ENCODE measurements at places on chromosomes 2 and 18.

GRCh38 chr18:75316223-75316622, 105.6 kb downstream of the TSHZ1 start:
- no peak for ATAC-seq

GRCh38 chr2:107338059-107338458, 452.1 kb upstream of the ST6GAL2 start:
- no peak for ATAC-seq

DNA sequence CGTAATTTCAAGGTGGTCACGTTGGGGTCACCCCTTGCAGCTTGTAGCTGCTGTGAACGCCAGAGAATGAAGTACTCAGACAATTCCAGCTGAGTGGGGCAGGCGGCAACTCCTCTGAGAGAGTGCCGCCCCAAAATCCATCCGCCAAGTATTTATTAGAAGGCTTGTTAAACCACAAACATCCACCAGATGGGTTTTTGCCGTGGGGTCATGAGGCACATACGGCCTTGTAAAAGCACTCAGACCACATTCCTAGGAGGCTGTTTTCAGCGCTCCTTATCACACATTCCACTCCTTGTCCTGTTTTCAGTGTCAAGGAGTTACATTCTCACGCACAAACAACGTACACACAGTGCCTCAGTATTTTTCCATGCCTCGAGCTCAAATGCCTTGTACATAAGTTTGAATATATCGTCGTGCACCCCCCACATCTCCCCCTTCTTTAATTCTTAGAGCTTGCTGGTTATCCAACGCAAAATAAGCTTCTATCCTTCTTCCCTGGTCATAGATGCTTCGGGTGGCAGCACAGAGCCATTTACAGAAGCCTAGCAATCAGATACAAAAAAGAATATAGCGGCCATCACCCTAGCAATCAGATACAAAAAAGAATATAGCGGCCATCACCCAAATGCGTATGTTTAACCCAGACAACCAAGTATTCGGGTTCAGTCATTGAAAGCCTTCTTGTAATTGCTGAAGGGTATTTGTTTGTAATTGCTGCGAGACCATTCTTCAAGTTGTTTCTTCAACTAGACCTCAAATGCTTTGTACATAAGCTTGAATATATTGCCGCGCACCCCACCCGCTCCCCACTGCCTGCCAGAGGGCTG, 7.3 kb downstream of the ALPP start:
- ATAC-seq, result no peak

DNA sequence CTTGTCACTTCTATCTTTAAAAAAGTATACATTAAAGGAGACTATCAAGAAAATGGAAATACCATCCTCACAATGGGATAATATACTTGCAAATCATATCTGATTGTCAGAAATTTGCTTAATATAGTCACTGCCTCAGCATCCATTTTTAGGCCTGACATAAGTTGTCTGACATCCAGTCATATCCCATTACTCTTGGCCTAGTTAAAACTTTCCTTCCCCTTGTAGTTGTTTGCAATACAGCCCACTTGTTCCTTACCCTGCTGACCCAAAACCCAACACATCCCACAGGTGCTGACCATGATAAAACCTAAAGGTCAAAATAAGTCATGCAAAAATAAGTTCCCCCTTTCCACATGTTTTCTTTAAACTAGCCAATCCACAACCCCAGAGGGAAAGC, 3.6 kb upstream of the ARHGEF33 start:
- ATAC-seq, result no peak

DNA sequence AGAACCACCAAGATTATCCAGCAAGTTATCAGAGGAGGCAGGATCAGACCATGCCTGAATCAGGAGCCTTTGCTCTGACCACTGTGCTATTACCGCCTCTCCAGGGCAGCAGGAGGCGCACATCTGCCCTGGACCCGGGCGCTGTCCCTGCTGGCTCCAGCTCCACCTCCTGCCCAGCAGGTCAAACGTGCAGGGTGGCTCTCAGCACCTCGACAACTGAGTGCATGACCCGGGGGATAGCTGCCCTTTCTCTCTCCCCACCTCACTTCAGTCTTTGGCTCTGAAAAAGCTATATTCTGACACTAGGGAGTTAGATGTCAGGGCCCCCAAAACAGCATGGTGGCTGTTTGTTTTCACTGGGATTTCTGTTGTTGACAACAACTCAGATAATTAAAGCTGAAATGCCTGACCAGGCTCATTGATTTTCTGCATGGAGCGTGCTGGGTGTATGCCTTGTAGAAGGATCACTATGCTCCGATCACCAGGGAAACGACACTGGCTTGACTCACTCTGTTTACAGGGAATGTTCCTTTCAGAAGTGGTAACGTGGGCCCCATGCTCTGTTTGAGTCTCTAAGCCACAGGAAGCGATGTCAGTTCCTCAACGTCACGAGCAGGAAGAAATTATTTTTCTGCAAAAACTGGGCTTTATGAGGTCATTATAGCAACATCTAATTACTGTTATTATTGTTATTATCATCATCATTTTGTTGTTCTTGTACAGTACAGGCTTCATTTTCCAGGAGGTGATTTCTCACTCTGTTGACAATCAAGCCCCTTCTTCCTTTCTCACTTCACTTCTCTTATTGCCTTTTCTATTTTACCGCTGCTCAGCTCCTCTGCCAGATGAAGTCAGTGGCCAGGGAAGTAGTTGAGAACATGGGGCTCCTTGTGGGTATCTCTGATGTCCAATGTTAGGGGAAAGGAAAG, 125.6 kb downstream of the PLB1 start:
- ATAC-seq, result peak; percentile 89

DNA sequence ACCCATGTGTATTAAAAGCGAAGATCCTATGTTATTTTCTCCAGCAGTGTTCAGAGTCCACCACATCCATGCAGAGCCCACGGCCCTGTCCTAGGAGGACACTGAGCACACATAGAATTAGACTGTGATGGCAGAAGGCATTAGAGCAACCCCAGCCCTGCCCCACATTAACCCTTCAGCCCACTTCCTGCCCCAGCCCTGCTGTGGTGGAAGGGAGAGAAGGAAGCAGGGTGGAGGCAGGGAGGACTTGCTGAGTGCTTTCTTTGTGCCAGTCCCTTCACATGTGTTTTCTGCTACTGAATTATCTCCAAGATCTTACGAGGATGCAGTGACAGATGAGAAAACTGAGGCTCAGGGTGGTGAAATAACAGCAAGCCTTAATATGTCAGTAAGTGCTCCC, 339.0 kb downstream of the SMAD2 start:
- no peak for ATAC-seq

- ATAC-seq, result no peak
These were observed 303.5 kb upstream of the FIGN start for GRCh38 chr2:164039270-164039669.

DNA sequence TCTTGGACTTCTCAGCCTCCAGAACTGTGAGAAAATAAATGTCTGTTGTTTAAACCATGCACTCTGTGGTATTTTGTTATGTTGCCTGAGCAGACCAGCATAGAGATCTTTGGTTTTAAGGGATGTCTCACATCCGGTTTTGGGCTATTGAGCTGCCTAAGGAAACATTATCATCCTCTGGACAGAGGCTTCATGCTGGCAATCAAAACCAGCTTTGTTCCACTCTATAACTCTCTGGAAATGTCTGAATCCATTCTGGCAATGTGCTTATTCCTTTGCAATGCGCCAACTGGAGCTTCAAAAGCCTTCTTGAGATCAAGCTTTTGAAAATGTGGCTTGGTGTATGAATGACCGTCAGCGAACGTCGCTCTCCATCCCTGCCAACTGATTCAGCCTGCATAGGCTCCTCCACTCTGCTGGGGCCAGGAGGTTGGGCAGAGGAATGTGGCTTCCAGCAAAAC, 183.6 kb upstream of the MGAT5 start:
- ATAC-seq, result no peak

- ATAC-seq, result no peak
These were observed 194.3 kb downstream of the GALNT1 start for GRCh38 chr18:35775887-35776286.

GRCh38 chr2:240998706-240998994, 232 bp downstream of the SNED1 start:
- peak; percentile 6 for ATAC-seq

- no peak for ATAC-seq
These were observed 4.3 kb upstream of the GALNT1 start for GRCh38 chr18:35577045-35577848.

DNA sequence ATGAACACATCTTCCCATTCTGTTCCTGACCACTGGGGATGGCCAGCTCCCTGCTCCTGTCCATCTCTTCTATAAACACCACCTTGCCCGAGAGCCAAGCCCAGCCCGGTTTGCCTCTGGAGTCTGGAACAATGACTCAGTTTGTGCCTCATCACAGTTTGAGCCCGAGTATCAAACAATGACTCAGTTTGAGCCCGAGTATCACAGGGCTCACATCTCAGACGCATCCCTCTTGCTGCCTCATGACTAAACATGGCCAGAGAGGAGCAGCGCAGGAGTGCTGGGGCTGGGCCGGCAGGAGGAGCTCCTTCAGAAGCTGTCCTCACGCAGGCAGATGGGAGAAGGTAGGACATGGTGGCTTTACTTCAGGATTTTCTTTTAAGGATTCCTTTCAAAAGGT, 68.7 kb downstream of the PXDN start:
- peak; percentile 95 for ATAC-seq

- no peak for ATAC-seq
These were observed 20.0 kb downstream of the MPP4 start for GRCh38 chr2:201678401-201678800.

DNA sequence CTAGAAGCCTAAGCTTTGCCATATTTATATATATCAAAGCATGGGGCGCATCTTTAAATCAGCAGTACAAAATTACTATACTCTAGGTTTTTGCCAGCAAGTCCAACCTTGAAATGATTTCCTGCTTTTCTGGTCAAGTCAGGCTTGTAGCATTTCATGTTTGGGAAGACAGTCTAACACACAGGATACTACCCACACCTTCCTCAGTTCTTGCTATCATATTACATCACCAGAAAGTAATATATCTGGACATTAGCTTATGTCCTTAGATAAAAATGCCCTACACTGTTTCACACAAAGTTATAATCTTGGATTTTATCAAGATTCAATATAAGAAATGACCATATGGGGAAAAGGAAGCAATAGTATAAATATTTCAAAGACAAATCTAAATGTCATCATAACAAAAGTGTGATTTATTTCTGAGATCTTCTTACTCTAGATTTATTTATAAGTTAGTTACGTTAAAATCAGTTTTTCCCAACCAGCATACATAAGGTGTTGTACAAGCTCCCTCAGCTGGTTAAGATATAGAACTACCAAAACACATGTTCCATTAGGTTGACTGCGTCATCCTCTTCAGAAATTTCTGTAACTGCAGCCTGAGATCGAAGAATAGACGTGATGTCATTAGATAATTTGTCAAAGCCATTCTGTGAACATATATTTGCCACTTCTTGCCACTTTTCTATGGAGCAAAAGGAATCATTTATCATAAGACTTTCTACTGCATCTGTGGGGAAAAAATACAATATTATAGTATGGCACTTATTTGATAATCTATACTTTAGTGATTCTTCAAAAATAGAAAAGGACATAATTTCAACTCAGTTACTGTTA, 56.6 kb downstream of the CLHC1 start:
- ATAC-seq, result peak; percentile 73

DNA sequence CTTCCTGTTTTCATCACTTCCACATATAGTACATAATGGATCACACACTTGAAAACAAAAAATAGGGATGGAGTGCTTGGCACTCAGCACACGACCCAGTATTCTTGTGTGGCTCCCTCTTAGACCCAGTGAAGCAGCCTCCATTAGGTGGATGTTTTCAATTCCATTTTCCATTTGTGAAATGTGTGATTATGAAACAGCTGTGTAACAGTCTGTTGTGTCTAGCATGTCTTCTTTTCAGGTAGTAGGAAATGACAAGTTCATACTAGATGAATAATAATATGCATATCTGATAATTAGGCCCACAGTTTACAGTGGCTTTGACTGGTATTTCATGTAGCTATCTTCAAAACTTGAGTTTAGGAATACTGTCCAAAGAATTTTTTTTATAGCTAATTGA, 35.5 kb downstream of the EML6 start:
- no peak for ATAC-seq

- ATAC-seq, result no peak
These were observed 228.9 kb downstream of the ANKRD30B start for GRCh38 chr18:14976736-14977430.

DNA sequence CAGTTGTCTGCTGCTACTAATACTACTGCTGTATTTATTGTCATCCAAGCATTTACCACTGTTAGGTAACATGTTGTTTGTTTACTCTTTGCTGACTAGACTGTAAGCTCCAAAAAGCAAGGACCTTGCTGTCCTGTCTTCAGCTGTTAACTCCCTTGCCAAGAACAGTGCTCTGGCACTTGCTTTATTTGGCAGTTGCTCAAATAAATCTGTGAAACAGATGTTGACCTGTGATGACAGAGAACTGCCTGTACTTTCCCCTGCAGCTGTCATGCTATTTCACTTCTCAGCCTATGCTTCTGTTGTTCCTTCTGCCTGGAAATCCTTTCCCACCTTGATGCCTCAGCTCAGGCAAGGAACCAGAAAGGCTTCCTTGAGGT, 181.2 kb downstream of the ATAD2B start:
- peak; percentile 92 for ATAC-seq

- no peak for ATAC-seq
These were observed 71.4 kb downstream of the KLHL29 start for GRCh38 chr2:23456396-23456795.

DNA sequence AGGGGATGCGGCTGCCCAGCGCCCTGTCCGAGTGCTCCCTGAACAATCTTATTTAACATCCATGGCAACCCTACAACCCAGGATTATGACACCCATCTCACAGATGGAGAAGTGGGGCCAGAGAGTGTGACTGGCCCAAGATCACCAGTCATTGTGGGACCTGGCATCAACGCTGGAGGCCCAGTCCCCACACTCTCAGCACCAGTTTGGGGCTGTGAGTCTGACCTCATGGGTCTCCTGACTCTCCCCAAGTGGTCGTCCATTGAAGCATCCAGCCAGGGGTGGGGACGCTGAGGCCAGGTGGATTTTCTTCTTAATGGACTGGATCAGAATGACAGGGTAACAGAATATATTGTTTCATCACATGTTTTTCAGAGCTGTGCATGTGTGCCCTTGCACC, 24.5 kb downstream of the MAL start:
- no peak for ATAC-seq

DNA sequence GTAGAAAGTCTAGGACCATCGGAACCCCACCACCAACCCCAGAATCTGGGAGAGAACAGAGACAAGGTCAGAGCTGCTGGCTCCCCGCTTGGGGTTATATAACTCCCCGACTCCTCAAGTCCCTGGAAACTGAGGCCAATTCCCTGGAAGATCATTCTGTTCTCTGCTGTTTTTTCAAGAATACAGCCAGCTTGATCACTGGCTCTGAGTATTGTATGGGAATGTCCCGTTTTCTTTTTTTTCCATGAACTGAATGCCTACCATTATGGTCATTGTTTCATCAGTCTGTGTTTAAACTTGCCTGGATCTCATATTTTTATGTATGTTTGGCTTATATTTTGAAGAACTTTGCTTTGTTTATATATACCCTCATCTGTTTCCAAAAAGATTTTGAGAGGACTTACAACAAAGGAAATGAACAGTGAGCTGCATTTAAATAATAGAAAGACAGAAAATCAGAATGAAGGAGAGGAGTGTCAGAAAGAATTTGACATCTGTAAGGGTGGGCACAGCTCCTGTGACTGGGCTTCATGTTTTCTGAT, 90.0 kb upstream of the ALPP start:
- no peak for ATAC-seq

GRCh38 chr18:63859781-63860475, 27.6 kb upstream of the SERPINB2 start:
- no peak for ATAC-seq

GRCh38 chr2:167939514-167940345, 307.7 kb downstream of the STK39 start:
- no peak for ATAC-seq
